ENCODE measurements at places on chromosomes 12 and 14.

DNA sequence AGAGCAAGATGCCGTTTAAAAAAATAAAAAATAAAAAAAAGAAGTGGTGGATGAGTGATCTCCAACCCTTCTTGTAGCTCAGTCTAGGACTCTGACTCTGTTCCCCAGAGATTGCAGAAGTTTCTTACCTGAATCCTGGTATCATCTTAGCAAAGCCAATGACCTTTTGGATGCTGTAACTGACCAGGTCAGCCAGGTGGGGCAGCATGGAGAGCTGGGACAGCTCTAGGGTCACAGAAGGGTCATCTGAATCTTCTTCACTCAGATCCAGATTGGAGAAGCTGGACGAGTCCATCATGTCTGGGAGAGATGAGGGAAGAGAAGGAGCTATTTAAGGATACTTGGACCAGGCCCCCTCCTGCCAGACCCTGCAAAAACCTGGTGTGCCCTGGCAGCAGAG lies 35.8 kb upstream of the HDAC7 start:
- DNase-seq: no peak

- DNase-seq: no peak
Measured at GRCh38 chr12:39116861-39117260, 211.5 kb upstream of the CPNE8 start.

DNA sequence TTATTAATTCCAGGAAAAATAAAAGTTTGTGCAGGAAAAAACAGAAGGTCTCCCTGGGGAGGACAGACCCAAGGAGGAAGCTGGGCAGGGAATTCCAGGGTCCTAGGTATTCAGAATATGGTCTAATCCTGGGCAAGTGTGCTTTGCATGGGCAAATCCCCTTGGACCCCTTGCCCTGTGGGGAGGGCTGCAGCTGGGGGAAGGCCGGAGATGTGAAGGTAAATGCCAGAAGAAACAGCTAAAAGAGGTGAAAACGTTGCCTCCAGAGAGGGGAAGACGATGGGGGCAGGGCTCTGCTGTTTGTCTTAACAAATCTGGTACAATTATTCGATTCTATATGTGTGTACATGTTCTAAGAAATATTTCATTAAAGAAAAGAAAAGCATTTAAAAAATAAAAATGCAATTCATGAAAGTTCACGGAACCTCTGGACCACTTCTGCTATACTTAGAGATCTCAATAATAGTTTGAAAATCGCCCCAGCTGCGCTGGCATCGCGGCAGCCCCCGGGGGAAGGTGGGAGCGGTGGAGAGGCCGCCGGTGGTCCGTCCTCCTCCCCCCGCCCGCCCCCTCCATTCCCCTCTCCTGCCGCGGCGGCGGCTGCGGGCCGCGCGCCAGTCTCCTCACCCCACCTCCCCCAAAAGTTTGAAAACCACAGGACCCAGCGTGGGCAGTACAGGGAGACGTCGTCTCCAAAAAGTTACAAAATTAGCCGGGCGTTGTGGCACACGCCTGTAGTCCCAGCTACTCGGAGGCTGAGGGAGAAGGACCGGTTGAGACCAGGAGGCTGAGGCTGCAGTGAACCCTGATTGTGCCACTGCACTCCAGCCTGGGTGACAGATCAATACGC lies 1.5 kb upstream of the PRPF40B start:
- DNase-seq: no peak

DNA sequence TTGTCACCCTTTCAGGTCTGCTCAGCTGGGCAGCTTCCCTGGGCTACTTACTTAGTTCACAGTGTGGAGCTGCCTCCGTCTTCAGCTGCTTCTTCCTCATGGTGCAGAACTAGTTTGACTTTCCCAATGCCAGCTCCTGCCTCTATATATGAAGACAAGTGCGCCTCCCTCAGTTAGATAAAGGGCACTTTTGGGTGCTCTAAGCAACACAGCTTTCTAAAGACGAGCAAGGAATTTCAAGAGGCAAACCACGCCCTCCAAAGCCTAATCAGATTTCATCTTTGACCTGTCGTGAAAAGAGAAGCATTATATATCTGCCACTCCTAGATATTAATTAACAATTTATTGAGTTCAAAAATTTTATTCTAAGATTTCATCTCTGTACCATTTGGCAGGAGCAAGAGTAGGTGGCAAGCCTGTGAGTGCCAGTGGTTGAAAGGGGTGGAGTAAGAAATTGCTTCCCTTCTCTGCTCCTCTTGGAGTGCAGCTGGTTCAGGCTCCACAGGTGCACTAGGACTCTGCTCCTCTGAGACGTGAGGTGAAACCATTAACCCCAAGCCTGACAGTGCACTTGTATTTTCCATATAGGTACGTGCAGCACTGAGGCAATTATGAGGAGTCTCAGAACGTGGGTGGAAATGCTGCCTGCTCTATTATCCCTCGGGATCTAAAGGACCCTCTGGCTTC lies 2.1 kb upstream of the SLC11A2 start:
- DNase-seq: peak; percentile 24

- DNase-seq: no peak
Measured at GRCh38 chr14:74866708-74867389, 9.1 kb downstream of the PROX2 start.

GRCh38 chr14:70816525-70816924 lies 7.2 kb upstream of the MAP3K9 start:
- no peak for DNase-seq

GRCh38 chr12:121580959-121581685 lies at the start of gene KDM2B:
KDM2B (minus strand) TSS chr12:121581023; CDS start chr12:121580911, 112 bp downstream.
- DNase-seq: peak; percentile 33

- no peak for DNase-seq
Measured at GRCh38 chr14:77843195-77843594, 43.3 kb downstream of the ADCK1 start.

DNA sequence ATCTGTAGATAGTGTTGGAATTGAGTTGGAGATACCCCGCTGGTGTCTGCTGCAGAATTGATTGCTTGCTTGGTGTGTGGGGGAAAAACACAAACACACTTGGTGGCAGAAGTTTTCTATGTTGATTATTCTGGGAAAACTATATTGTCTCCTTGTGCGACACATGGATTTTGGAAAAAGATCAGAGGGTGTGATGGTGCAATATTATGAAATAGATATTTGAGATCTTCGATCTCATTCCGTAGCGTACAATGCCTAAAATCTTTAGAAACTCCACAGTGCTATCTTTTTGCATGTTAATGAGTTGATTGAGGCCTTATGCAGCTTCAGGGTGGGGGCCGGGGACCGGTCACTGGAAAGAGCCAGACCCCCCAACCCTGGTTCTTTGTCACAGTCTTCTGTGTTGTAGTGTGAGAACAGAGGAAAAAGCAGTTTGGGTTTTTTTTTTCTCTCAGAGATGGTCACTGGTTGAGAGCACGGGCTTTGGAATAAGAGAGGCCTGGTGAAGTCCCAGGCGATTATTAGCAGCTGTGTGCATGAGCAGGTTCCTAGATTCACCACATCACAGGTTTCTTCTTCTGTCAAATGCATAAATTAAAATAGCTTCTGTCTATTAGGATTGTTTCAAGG lies 88.2 kb downstream of the ST8SIA1 start:
- DNase-seq: no peak

- DNase-seq: peak; percentile 90
Measured at GRCh38 chr14:93115821-93116675, at the start of gene ITPK1. ITPK1 (minus strand) TSS chr14:93115925; CDS start chr14:93115163, 762 bp downstream.

- peak; percentile 93 for DNase-seq
Measured at GRCh38 chr14:54652188-54652587, 85.3 kb downstream of the SAMD4A start.

DNA sequence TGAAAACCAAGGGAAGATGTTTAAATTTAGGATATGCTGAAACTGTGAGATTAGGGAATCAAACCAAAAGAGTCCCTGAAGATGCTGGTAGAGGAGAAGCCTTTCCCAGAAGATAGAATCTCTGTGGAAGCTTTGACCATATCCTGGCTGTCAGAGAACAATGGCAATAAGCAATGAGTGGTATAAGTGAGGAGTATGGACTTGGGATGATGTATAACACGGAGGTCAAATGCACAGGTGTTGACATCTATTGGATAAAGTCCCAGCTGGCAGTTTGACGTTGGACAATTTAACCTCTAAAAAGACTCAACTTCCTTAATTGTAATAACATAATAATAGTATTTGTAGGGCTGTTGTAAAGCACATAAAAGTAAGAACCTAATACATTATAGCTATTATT lies 30.1 kb upstream of the CLEC14A start:
- DNase-seq: no peak

GRCh38 chr12:2284857-2285256 lies 232.1 kb downstream of the CACNA1C start:
- peak; percentile 76 for DNase-seq

GRCh38 chr14:77565994-77566305 lies 50.5 kb downstream of the SPTLC2 start:
- DNase-seq: no peak

DNA sequence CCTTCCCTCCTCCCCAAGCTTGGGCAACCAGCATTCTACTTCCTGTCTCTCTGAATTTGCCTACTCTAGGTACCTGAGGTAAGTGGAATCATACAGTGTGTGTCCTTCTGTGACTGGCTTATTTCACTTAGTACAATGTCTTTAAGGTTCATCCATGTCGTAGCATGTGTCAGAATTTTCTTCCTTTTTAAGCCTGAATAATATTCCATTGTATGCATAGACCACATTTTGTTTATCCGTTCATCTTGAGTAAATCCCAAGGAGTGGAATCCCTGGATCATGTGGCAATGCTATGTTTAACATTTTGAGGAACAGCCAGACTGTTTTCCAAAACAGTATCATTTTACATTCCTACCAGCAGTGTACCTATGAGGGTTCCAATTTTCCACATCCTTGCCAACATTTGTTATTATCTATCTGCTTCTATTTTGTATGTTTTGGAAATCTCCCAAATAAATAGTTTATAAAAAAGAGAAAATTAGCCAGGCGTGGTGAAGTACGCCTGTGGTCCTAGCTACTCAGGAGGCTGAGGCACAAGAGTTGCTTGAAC lies 12.4 kb downstream of the HSP90AA1 start:
- DNase-seq: no peak

DNA sequence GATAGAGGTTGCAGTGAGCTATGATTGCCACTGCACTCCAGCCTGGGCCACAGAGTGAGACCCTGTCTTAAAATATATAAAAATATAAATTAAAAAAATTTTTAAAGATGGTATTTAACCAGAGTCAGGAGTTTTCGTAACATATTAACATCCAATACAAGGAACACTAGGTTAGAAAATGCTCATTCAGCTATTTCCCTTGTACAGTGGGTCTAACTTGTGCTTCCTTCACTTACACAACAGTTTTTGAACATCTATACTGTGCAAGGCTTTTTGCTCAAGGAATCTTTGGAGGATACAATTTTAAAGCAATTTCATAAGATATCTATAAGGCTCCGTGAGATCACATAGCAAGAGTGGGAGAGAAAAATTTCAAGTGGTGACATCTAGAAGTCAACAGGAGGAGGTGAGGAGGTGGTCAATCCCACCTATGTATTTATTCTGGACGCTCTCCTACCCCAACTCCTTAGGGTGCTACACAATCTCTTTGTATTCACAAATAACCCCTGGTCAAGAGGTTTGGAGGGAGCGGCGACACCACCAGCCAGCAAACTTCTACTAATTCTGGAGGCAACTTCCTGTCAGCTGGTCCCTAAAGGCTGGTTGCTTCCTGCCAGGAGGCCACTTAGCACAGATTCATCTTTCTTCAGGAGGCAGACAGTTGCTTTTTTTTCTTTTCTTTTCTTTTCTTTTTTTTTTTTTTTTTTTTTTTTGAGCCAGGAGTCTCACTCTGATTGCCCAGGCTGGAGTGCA lies 22.2 kb downstream of the DUSP16 start:
- no peak for DNase-seq

GRCh38 chr14:74064426-74064825 lies 19.8 kb downstream of the ALDH6A1 start:
- DNase-seq: no peak

DNA sequence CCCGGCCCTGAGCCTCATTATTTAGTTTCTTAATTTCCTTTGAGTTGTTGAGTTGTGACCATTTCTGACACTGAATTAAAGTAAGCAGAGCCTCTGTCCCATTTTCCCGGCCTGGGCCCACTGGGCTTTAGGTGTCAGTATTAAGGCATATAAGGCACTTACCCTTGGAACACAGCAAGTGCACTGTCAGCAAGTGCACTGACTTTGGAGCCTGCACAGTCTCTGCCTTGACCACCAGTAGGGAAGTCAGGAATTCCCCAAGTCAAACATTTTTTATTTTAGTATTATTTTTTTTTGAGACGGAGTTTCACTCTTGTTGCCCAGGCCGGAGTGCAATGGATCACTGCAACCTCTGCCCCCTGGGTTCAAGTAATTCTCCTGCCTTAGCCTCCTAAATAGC lies 56.6 kb downstream of the MAX start:
- no peak for DNase-seq

DNA sequence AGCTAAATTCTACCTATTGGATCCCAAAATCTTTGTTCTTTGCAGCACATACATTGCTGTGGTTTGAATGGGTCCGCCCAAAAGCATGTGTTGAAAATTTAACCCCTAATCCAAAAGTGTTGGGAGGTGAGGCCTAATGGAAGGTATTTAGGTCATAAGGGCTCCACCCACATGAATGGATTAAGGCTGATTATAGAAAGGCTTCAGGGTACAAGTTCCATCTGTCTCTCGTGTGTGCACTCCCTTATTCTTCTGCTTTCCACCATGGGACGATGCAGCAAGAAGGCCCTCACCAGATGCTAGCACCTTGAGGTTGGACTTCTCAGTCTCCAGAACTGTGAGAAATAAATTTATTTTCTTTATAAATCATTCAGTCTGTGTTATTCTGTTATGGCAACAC lies 190.9 kb downstream of the SOX5 start:
- no peak for DNase-seq

DNA sequence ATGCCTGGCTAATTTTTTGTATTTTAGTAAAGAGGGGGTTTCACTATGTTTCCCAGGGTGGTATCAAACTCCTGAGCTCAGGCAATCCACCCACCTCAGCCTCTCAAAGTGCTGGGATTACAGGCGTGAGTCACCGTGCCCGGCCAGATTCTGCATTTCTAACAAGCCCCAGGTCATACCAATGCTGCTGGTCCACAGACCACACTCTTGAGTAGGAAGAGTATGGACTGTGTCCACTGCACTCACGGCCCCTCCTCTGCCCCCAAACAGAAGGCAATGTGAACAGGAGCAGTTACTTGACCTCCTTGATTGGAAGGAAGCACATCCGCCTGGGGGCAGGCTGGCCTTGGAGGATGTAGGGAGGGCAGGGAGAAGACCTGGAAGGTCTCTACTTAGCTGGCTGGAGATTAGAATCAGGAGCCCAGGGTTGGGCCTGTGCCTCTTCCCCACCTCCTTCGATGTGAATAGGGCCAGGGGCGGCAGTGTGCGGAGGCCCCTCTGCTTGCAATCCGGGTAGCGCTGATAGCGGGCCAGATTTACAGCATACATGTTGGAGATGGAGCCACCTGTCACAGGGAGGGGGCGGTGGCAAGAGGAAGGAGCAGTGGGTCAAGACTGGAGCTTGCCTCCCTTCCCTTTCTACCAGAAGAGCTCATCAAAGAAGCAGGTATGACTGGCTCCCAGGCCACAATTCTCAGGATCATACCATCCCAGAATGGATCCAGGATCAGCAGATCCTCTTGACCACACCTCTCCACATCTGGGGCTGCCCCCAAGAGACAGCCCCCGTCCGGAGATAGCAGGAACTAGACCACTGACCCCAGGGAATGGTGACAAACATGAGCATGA lies 9.4 kb upstream of the ZNF740 start:
- peak; percentile 4 for DNase-seq
